IMR-90 (cell line): ENCODE measurements at places on chromosomes 2 and 18. TPM values are rescaled to one million over a fixed set of nuclear protein-coding genes. Genes with fewer than 3 reads are reported as not detected.

Gene PMAIP1
- 14.0 and 26.9 TPM in 2 replicates for total RNA-seq

Gene RBM43
- 1.6 and 2.5 TPM in 2 replicates for total RNA-seq

Gene ERICH2
- total RNA-seq: not detected in 2 replicates

Gene IL36A
- total RNA-seq: not detected in 2 replicates

Gene CD207
- total RNA-seq: not detected in 2 replicates

Gene FBXO48
- total RNA-seq: 0.18 and 0.28 TPM in 2 replicates

Gene SLC39A10
- total RNA-seq: 64.7 and 92.8 TPM in 2 replicates

Gene GPBAR1
- under 0.01 TPM in 1 of 2 replicates, not detected in the other for total RNA-seq

Gene FEV
- not detected in 2 replicates for total RNA-seq

Gene SNTG2
- total RNA-seq: under 0.01 and 0.56 TPM in 2 replicates

Gene LOXHD1
- total RNA-seq: not detected in 2 replicates

Gene KRTCAP3
- not detected in 2 replicates for total RNA-seq

Gene C2orf15
- total RNA-seq: under 0.01 TPM in 1 of 2 replicates, not detected in the other

Gene SLC4A3
- total RNA-seq: 0.90 and 1.1 TPM in 2 replicates

Gene SIX2
- not detected in 2 replicates for total RNA-seq

Gene EPB41L3
- total RNA-seq: 70.3 and 90.5 TPM in 2 replicates

Gene DLX1
- total RNA-seq: 0.36 and 1.1 TPM in 2 replicates

Gene REG3A
- not detected in 2 replicates for total RNA-seq
